ENCODE measurements at places on chromosomes 12 and 14.
A peak's percentile ranks its signal among the peaks of the same experiment; 100 is the strongest.

DNA sequence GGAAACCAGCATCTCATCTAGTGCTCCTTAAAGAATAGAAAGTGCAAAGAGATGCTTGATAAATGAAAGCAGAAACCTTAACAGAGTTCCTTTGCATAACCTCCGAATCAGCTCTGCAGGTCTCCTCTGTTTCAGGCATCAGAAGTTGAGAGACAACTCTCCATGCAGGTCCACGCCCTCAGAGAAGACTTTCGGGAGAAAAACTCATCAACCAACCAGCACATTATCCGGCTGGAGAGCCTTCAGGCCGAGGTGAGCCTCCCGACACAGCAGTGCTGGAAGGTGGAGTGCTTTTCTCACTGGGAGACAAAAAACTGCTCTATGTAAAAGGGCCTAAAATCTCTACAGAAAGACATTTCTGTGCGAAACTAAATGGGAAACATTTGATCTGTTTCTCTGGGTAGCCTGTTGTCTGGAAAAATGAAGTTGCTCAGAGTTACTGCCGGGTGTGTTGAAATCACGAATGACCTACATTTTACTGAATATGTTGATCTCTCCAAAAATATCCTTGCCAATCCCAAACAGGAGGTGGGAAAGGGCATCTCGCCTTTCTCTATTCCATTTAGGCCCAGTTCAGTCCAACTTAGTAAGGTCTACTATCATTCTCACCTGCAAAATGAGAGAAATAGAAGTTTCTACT lies 54.9 kb downstream of the RAB35 start:
- DNase-seq = no peak

GRCh38 chr12:12560587-12561370 lies 1.9 kb downstream of the DUSP16 start:
- DNase-seq = peak; percentile 38

DNA sequence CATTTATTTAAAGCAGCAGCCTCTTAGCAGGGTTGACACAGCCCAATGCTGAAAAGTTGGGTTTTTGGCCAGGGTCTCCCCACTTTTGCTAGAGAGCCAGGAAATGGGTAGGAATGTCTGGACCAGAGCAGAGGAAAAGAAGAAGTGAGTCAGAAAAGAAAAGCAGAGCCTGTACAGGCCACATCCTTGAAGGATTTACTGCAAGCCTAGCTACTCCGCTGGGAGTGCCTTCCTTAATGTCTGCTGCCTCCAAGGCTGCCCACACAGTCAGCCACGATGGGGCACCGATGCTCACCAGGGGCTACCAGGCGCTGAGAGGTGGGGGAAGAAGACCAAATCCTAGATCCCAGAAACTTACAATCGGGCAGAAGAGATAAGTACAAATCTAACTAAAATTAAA lies 139.2 kb downstream of the C12orf75 start:
- DNase-seq = no peak

GRCh38 chr12:1799882-1800400 lies 20.4 kb upstream of the LRTM2 start:
- no peak for DNase-seq

GRCh38 chr12:85856966-85857365 lies 17.1 kb upstream of the NTS start:
- no peak for DNase-seq

GRCh38 chr14:79009286-79009685 lies 839.1 kb downstream of the NRXN3 start:
- no peak for DNase-seq

DNA sequence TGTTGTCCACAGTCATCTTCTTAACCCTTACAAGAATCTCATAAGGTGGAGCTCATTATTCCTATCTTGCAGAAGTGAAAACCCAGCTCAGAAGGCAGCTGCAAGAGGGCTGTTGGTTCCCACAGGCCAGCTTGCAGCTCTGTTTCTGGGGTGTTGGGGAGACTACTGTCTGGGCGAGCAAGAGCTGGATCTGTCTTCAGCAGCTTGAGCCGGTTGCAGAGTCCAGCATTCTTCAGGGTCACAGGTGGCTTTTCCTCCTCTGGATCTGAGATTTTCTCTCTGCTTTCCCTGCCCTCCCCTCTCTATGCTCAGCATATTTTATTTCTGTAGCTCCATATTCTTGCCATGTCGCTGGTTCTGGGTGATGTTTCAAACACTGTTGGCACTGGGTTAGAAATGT lies 87.4 kb downstream of the PAPOLA start:
- DNase-seq = no peak
